ENCODE measurements at places on chromosomes 16 and 17.

DNA sequence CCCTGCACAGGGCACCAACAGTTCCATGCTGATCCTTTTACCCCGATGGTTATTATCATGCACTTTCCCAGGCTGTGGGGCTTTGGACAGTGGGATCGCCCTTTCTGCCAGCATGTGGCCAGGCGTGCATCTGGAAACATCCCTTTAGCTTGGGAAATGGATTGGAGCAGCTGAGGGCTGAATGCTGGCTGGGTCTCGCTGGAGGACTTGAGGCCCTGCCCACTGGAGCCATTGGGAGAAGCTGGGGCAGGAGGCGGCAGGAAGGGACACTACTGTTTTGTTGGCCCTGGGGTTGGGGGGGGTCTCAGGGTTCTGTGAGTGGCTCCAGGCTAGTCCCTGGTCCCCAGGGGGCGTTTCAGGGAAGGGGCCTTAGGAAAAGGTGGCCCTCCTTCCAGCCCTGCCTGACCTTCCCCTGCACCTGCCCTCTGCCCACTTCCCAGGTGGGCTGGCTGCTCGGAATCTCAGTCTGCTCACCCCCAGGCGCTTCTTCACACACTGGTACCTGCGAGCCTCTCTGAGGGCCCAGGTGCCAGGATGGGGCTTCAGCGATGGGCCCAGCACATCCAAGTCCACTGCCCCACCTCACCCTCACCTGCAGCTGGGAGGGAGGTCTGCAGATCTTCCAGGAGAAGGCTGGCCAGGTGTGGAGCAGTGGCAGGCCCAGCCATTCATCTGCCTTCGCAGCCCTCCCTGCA is 1.6 kb upstream of the ADGRG3 start:
- DNase-seq = no peak

GRCh38 chr17:64385187-64386083 is 5.2 kb downstream of the PECAM1 start:
- DNase-seq = no peak

DNA sequence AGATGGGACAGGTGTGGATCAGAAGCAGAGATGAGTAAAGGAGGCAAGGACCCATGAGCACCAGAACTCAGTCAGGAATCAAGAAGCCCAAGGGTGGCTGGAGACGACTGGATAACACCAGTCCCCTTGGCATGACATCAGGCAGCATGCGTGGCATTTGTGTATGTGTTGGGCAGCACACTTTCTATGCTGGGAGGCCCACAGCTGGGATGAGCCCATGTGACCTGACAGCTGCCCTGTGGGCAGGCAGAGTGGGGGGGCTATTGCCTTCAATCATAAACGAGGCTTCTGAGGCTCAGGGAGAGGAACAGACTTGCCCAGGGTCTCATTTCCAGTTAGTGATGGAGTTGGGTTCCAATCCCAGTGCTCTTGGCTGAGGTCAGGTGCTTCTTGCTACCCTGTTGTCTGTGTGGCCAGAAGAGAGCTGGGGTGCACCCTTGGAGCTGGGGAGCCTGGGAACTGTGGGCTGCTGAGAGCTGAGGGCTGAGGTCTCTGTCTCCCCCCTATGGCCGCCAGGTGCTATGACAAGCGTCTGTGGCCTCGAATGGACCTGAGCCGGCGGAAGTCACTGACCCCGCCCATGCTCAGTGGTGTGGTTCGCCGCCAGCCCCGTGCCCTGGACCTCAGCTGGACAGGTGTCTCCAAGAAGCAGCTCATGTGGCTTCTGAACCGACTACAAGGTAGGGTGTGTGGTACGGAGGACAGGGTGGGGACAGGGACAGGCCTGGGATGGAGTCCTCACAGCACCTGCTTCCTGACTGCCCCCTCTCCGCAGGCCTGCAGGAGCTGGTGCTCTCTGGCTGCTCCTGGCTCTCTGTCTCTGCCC is 7.1 kb upstream of the ORAI3 start:
- no peak for DNase-seq

GRCh38 chr16:88118376-88118775 is 167.1 kb downstream of the BANP start:
- DNase-seq = no peak

DNA sequence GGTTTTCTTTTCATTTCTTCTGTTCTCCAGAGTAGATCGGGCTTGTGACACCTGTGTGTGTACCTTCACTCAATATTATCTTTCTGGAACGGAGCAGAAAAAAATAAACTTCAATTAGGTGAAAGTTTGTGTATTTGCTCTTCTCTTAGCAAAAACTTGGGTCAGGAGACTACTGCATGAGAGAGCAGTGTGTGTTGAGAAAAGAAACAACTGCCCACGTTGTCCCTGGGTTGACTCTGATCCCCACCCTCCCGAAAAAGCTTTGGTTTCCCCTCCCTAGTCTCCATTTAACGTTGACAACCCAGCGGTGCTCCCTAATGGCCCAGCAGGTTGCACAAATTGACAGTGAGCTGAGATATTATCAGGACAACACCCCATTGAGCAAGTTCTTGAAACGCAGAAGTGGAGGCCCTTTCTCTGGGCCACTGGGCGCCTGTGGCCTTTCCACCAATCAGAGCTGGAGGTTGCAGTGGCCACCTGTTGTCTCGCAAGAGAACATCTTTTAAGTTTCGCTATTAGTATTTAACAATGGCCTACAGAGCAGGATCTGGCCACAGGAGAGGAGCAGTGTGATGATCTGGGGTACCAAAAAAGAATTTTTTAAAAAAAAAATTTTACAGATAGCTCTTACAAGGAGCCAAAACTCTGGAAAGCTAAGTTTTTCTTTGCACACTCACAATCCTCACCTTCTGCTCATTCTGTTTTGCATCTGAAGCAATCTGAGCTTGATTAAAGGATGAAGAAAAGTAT is 1.5 kb upstream of the TOX3 start:
- DNase-seq = no peak

DNA sequence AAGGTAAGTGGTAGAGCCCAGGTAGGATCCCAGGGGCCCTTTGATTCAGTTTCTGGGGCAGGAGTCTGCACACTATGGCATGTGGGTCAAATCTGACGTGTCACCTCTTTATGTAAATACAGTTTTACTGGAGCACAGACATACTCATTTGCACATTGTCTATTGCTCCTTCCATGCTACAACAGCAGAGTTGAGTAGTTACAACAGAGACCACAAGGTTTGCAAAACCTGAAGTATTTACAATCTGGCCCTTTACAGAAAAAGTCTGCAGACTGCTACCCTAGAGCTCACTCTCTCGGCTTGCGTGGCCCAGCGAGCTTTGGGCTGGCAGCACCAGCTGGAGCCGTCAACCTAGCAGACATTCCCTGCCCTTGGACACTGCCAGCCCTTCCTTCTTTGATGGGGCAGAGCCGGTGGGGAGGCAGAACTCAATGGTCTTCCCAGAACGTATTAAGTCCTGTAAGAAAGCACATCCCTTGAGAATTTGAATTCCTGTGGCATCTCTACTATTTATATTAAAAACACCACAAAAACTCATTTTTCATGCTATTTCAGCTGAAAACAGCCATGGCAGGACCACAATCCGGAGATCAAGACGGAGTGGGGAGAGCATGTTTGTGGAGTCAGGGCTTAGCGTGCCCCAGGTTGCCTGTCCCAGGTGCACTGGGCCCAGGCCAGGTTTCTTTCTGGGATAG is 133.1 kb upstream of the NUDT7 start:
- DNase-seq = no peak

GRCh38 chr16:87895641-87896141 is 26.4 kb upstream of the SLC7A5 start:
- DNase-seq = peak; percentile 24

Data from amygdala (tissue), 56 donors.